AG04449 (cell line): ENCODE measurements at places on chromosomes 12 and 14.

DNA sequence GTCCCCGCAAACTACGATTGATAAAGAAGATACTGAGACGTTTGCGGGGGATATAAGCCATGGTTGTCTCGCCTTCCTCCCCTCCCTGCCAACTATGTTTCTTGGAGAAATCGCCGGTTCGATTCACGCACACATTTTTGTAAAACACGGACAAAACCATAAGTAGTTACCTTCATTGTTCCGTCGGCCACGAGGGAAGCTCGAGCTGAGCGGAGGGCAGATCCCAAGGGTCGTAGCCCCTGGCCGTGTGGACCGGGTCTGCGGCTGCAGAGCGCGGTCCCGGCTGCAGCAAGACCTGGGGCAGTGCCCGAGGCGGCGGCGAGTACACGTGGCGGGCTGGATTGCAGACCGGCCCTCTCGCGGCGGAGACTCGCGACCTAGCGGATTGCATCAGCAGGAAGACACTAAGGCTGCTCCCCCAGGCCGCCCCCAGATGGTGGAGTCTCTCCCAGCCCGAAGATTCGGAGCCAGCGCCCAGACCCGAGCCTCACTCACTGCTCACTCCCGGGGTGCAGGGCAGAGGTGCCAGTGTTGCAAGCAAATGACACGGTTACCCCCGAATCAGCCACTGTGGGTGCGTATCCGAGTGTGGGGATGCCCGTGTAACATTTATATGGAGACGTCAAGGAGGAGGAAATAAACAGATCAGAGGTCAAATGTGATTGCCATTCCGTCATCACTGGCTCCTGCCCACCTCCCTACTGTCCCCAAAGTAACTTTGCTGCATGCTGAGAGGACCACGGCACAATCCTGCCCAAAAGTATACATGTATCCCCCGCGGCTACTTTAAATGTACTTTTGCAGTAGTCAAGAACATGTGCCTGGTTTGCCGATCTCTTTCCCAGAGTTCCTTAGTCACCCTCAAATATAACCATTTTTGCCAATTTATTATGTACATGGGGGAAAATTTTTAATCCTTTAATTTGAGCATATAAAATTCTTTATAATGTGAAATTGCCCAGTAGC lies at the start of gene BCAT1:
TSS of gene BCAT1 (minus strand) at position 345 of the 966 bp plus-strand sequence. CDS start at position 176, 169 bp downstream.
- peak; percentile 49 for DNase-seq

GRCh38 chr14:23364164-23365035 lies 572 bp downstream of the EFS start:
- DNase-seq: no peak

DNA sequence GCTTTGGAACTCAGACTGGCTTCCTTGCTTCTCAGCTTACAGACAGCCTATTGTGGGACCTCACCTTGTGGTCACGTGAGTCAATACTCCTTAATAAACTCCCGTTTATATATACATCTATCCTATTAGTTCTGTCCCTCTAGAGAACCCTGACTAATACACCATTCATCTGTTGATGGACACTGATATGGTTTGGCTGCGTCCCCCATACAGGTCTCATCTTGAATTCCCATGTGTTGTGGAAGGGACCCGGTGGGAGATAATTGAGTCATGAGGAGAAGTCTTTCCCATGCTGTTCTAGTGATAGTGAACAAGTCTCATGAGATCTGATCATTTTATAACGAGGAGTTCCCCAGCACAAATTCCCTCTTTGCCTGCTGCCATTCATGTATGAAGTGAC lies 57.0 kb downstream of the OTOGL start:
- no peak for DNase-seq

DNA sequence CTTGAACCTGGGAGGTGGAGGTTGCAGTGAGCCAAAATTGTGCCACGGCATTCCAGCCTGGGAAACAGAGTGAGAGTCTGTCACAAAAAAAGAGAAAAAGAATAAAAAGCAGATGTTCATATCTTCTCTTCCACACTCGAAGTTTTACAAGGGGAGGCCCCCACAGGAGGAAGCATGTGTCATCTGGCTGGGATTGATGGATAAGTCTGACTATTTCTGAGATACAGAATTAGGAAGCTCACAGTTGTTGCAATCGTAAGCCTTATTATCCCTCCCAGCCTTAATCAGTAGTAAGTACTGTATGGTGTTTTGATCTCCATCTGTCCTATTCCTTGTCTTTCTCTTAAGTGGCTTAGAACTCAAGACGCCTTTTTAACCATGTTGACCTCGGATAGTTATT lies 31.9 kb upstream of the RASSF8 start:
- DNase-seq: no peak

DNA sequence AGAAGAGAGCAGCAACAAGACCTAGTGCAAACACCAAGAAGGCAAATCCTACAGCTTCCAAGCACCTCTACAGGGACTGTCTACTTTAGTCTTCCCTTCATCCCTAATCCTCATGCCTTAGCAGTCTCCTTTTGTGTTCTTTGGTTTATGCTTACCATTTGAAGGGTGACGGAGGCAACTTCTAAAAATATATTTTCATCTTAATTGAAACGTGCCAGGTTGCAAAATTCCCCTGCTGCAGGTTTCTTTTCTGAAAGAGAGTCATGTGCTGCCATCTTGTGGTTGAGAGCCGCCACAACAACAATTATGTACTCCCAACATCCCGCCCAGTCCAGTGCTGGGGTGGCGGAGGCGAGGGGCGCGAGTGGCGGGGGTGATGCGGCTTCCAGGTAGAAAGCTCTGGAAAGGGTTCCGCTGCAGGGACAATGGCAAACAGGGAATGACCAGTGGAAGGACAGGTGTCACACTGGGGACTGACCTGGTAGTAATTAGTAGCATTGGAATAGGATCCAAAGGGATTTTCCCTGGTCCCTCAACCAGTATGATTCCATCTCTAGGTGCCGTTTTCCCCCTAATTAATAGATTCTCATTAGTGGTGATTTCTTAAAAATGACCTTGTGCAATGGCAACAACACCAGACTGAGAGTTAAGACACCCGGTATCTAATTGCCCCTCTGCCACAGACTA lies 80.3 kb upstream of the GNG2 start:
- no peak for DNase-seq

DNA sequence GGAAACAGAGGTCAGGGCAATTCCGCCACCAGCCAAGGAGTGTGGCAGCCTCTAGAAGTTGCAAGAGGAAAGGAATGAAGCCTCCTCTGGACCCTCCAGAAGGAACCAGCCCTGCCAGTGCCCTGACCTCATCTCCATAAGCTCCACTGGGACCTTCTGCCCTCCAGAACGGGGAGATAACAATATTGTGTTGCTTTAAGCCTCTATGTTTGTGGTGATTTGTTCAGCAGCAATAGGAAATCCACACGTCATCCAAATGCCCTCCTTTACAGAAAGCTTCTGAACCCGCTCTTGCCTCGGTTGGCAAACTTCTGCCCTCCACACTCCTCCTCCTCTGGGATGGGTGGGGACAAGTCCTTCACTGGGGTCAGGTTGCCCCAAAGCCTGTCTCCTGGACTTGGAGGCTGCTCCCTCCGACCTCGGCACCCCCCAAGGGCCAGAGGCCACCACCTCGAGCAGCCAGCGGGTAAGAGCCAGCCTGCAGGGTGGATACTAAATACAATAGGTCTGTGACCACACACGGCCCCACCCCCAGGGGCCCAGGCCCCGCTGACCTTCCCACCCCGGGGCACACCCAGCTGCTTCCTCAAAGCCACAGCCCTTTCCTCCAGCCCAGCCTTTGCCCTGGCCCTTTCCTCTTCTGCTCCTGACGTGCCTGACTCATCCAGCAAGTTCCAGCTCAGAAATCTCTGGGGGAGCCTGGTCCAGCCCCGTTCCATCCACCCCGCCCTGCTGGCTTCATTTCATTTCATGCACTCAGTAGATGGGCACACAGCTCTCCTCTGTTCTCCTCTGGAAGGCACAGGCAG lies 58.7 kb upstream of the NCOR2 start:
- no peak for DNase-seq

- DNase-seq: no peak
These were observed at the start of gene KRT3 for GRCh38 chr12:52795694-52796428. KRT3 (minus strand) TSS chr12:52796117; CDS start chr12:52796042, 75 bp downstream.

GRCh38 chr14:50649691-50650090 lies 18.4 kb downstream of the SAV1 start:
- DNase-seq: no peak

- no peak for DNase-seq
These were observed 1.0 kb downstream of the CLBA1 start for GRCh38 chr14:104986487-104987164.

- no peak for DNase-seq
These were observed 48.5 kb upstream of the CSRP2 start for GRCh38 chr12:76927170-76927784.

- DNase-seq: no peak
These were observed 224.1 kb downstream of the ASCL1 start for GRCh38 chr12:103181366-103182152.

DNA sequence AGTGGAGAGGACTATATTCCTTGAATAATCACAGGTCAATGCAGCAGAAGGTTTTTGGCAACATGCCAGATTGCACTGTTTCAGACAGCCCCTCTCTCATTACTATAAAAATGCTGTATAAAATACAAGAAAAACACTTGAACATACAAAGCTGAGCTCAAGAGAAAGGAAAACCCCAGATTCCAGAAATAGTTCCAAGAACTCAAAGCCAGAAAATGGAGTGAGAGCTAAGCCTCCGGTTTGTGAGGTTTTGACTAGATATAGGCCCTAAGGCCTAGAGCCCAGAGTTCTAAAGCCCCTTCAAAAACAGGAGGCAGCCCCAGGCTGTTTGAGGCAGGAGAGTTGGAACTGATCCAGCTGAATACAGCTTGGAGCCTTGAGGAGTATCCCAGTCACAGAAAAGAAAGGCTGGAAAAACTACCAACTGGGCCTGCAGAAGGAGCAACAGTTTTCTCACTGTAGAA lies 29.4 kb upstream of the ACTN1 start:
- peak; percentile 63 for DNase-seq

- no peak for DNase-seq
These were observed 18.1 kb downstream of the FAM186B start for GRCh38 chr12:49587174-49587908.

DNA sequence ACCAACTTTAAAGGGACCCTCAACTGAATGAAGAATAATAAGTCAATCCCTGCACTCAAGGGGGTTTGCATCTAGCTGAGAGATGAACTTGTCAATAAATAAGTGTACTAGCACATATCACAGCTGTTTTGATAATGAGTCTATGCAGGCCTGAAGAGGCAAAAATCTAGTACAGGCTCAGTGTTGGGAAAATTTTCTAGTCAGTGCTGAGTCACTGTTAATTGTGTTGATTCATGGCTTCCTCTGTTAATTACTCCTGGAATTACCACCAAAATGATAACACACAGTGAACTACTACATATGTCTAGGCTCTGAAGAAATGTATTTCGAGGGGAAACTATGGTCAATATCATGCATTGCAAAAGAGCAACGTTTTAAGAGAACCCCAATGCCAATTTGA lies 18.9 kb downstream of the SNRPF start:
- no peak for DNase-seq

DNA sequence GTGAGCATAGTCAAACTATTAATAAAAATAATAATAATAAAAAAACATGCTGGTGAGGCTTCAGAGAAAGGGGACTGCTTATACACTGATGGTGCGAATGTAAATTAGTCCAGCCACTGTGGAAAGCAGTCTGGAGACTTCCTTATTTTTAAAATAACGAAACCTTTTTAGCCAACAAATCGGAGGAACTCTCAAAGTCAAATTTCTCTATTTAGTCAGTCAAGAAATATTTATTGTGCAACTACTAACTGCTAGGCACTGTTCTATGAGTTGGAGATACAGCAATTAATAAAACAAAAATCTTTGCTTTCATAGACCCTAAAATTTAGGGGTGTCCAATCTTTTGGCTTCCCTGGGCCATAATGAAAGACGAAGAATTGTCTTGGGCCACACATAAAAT lies 10.8 kb downstream of the TAOK3 start:
- DNase-seq: no peak

- DNase-seq: peak; percentile 38
These were observed 31.5 kb upstream of the NUAK1 start for GRCh38 chr12:106170285-106170684.

- DNase-seq: no peak
These were observed 48.9 kb downstream of the DYRK2 start for GRCh38 chr12:67697443-67697842.

DNA sequence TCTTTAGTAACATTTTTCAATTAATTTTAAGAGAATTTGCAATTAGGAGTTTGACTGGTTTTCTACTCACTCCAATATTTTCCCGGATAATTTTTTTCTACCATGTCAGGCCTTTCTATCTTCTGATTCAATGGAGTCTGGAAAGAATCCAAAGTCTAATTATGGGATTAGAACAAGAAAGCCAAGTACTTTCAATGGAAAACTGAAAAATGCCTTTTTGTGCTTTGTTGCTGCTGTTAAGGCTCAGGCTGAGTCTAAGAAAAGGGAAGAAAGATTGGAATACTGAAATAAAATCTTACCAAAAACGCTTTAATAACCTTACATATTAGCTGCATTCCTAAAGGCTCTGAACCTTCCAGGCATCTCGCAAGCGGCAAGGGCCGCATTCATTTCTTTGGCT lies 24.4 kb upstream of the DHRS4 start:
- DNase-seq: no peak

DNA sequence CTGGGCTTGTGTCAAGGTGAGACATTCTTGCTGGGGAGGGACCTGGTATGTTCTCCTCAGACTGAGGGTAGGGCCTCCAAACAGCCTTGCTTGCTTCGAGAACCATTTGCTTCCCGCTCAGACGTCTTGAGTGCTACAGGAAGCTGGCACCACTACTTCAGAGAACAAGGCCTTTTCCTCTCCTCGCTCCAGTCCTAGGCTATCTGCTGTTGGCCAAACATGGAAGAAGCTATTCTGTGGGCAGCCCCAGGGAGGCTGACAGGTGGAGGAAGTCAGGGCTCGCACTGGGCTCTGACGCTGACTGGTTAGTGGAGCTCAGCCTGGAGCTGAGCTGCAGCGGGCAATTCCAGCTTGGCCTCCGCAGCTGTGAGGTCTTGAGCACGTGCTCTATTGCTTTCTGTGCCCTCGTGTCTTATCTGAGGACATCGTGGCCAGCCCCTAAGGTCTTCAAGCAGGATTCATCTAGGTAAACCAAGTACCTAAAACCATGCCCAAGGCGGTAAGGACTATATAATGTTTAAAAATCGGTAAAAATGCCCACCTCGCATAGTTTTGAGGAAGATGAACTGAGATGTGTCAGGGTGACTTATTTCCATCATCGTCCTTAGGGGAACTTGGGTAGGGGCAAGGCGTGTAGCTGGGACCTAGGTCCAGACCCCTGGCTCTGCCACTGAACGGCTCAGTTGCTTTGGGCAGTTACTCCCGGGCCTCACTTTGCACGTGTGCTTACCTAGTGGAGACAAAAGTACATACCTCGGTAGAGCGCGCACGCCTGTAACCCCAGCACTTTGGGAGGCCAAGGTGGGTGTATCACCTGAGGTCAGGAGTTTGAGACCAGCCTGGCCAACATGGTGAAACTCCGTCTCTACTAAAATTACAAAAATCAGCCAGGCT lies 4.3 kb downstream of the GAPDH start:
- DNase-seq: no peak

GRCh38 chr12:113788020-113788856 lies 177.9 kb downstream of the RBM19 start:
- peak; percentile 2 for DNase-seq

DNA sequence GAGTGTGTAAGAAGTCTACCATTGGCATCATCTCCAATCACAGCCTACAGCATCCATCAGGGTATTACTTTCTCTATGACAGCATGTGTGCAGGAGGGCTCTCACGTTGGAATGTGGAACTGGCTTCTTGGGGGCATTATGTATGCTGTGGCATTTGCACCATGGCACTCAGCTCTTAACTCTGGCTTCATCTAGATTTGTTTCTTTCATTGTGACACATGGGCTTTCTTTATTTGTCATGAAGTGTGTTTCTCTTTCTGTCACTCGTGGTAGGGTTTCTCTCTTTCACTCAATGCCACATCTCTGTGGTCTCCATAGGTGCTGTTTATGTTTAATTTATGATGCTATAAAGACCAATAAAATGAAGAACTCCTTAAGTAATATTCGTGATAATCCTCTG lies 191.2 kb upstream of the GARIN2 start:
- DNase-seq: no peak
